ENCODE measurements at places on chromosomes 16 and 17.

GRCh38 chr17:74592087-74592990 lies at the start of gene CD300LD:
TSS of gene CD300LD (minus strand) at chr17:74592283. CDS start at chr17:74592202, 81 bp downstream.
- DNase-seq, result no peak

GRCh38 chr16:13342675-13343074 lies 441.3 kb downstream of the SHISA9 start:
- no peak for DNase-seq

DNA sequence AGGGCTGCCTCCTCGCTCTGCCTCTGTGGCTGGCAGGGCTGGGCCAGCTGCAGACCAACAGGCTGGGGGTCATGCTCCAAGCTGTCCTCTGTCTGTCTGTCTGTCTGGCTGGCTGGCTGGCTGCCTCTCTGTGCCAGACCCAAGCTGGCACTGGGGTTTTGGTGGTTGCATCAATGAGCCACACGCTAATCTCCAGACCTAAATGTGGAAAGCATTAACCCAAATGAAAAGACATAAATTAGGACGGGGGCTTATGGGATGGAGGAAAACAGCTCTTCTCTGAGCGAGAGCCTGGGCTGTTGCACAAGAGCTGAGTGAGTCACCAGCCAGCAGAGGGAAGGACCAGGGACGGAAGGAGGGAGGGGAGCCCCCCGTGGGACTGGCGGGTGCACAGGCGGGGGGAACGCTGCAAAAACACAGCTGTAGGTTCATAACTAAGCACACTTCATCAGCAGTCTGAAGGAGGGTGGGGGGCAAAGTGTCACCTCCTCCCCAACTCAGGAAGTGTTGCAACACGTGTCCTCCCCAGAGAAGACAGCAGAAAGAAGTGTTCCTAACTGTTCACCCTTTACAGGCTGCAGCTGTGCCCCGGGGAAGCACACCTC lies 83.4 kb downstream of the GAS7 start:
- DNase-seq, result peak; percentile 45

- DNase-seq, result peak; percentile 63
Measured at GRCh38 chr17:38584350-38584925, 21.3 kb downstream of the SRCIN1 start.

DNA sequence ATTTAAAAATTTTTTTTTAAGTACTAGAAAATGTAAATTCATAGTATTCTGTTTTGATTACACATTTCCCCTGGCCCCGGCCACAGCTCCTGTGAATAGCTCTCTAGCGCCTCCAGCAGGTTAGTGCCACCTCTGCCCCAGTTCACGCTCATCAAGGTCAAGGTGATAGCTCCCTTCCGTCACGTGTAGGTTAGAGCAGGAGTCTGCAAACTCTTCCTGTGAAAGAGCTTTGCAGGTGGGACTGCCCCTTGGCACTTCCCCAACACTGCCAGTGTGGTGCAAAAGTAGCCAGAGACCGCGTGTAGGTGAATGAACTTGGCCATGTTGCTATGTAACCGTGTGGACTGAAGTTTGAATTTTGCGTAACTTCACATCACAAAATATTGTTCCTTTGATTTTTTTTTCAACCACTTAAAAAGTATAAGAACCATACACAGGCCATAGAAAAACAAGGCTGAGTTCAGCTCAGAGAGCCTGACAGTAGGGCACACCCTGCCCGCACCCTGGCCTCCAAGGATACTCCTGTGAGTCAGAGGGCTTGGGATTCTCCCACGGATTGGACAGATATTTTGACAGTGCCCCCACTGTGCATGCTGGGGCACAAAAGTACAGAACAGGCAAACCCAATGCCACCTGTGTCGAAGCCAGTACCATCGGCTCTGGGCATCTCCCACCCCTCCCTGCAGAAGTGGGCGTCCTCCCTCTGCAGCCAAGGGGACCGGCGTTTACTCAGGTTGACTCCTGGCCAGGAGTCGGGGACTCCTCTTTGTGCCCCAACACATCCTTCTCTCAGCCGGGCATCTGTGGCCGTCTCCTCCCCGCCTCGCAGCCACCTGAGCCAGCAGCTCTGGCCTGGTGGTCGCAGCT lies 92.0 kb upstream of the CHMP6 start:
- peak; percentile 84 for DNase-seq

- DNase-seq, result no peak
Measured at GRCh38 chr17:63772801-63773271, 561 bp downstream of the CCDC47 start.

DNA sequence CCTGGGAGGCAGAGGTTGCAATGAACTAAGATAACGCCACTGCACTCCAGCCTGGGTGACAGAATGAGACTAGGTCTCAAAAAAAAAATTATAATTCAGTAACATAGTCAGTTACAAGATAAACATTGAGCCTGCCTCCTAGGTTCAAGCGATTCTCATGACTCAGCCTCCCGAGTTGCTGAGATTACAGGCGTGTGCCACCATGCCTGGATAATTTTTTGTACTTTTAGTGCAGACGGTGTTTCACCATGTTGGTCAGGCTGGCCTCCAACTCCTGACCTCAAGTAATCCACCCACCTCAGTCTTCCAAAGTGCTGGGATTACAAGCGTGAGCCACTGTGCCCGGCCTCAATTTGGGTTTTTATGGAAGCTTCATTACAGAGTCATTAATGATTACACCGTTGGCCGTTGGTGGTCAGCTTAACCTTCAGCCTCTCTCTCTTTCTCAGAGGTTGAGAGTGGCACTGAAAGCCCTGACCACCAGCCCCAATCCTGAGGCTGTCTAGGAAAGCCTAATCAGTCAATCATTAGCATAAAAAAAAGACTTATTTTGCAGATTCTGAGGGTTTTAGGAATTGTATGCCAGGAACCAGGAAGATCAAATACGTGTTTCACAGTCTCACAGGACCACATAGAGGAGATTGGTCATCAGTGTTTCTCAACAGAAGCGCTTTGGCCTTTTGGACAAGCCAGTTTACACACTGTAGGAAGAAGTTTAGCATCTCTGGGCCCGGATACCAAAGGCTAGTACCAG lies 1.3 kb upstream of the LRRC37A3 start:
- DNase-seq, result peak; percentile 14

GRCh38 chr17:74923538-74924249 lies 379 bp upstream of the OTOP2 start:
- DNase-seq, result peak; percentile 70
